Caco-2 (cell line): ENCODE measurements at places on chromosomes 13 and 19. TPM values are rescaled to one million over a fixed set of nuclear protein-coding genes. Genes with fewer than 3 reads are reported as not detected.

DNA sequence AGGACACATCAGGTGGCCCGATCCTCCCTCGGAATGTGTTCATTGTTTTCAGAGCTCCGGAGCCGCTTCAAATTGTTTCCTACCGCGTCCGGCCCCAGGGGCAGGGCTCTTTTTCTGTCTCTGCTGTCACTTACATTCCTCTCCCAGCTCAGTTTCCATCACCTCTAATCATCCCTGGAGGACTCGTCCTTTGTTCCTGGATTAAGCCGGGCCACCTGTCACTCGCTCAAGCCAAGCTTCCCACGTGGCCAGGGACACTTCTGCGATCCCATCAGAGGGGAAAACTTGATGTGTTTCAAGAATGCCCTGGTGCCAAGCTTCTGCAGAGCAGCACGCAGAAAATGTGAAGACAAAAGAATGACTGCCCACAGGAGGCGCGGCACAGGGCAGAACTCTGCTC lies 13.5 kb downstream of the IL17D start:
- no peak for DNase-seq
- H3K4me3 ChIP-seq: no peak overlapping the region
- no peak overlapping the region for H3K27ac ChIP-seq
- no peaks in the 10 kb centered on the region for H3K27me3 ChIP-seq
- peaks cover 8% of the 10 kb centered on the region; the same call in 1 of the 2 replicates for H3K4me1 ChIP-seq
- H3K36me3 ChIP-seq: no peaks in the 10 kb centered on the region

DNA sequence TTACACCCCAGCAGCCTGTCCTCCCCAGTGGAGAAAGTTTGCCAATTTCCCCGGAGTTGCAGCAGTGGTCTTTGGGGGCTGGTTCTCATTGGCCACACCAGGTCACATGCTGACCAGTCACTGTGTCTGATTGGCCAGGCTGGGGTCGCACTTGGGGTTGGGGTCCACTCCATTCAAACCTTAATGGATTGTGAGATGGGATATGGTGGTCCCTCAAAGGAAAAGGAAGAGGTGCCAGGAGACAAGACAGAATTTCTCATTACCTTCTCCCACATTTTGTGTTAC lies 3.4 kb downstream of the PPM1N start:
- no peak for DNase-seq
- no peak overlapping the region for H3K27ac ChIP-seq
- H3K27me3 ChIP-seq: no peaks in the 10 kb centered on the region
- H3K4me3 ChIP-seq: no peak overlapping the region
- no peaks in the 10 kb centered on the region for H3K36me3 ChIP-seq

FGF21 gene
- 1.9 and 3.0 TPM in 2 replicates for total RNA-seq

- DNase-seq: no peak
- no peaks in the 10 kb centered on the region for H3K27me3 ChIP-seq
- H3K36me3 ChIP-seq: peaks cover 1% of the 10 kb centered on the region; the same call in 1 of the 2 replicates
- H3K4me3 ChIP-seq: peak overlapping the region; percentile 45
These were observed 1.1 kb upstream of the HMGB1 start for GRCh38 chr13:30466841-30467252.

SIGLEC8 gene
- not detected in 2 replicates for total RNA-seq

DNA sequence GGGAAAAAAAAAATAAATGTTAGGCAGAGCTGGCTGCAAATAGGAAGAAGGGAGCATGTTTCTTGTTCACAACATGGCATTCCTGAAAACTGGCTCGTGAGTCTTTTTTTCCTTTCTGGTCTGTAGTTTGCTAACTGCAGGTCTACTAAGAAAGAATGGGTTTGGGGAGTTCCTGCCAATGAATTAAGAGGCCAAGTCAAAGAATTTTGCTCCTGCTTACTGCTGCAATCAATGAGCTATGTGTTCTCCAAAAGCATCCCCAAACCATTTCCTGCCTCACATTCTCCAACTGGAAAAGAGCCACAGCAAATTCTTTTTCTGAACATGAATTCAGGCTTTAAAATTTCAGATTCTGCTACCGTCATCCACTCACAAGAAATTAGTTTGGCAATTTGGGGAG lies 88.6 kb downstream of the DCT start:
- H3K27me3 ChIP-seq: no peaks in the 10 kb centered on the region; the same call in 1 of the 2 replicates
- H3K4me3 ChIP-seq: no peak overlapping the region
- H3K27ac ChIP-seq: no peak overlapping the region

GRCh38 chr13:58081301-58081820 lies 449.8 kb downstream of the PCDH17 start:
- no peaks in the 10 kb centered on the region for H3K4me1 ChIP-seq
- H3K27me3 ChIP-seq: no peaks in the 10 kb centered on the region
- no peak overlapping the region for H3K27ac ChIP-seq
- H3K4me3 ChIP-seq: no peak overlapping the region
- DNase-seq: no peak
- H3K36me3 ChIP-seq: no peaks in the 10 kb centered on the region

GRCh38 chr13:57632276-57633140 lies 964 bp downstream of the PCDH17 start:
- H3K4me1 ChIP-seq: no peaks in the 10 kb centered on the region
- no peaks in the 10 kb centered on the region for H3K27me3 ChIP-seq
- DNase-seq: no peak
- H3K27ac ChIP-seq: no peak overlapping the region
- H3K36me3 ChIP-seq: no peaks in the 10 kb centered on the region

NOVA2 gene
- 0.05 TPM in 1 of 2 replicates, not detected in the other for total RNA-seq

GRCh38 chr19:41265395-41266153 lies 1.4 kb downstream of the HNRNPUL1 start:
- peak; percentile 36 for DNase-seq
- H3K4me3 ChIP-seq: peak overlapping the region; percentile 86
- H3K27me3 ChIP-seq: no peaks in the 10 kb centered on the region

DNA sequence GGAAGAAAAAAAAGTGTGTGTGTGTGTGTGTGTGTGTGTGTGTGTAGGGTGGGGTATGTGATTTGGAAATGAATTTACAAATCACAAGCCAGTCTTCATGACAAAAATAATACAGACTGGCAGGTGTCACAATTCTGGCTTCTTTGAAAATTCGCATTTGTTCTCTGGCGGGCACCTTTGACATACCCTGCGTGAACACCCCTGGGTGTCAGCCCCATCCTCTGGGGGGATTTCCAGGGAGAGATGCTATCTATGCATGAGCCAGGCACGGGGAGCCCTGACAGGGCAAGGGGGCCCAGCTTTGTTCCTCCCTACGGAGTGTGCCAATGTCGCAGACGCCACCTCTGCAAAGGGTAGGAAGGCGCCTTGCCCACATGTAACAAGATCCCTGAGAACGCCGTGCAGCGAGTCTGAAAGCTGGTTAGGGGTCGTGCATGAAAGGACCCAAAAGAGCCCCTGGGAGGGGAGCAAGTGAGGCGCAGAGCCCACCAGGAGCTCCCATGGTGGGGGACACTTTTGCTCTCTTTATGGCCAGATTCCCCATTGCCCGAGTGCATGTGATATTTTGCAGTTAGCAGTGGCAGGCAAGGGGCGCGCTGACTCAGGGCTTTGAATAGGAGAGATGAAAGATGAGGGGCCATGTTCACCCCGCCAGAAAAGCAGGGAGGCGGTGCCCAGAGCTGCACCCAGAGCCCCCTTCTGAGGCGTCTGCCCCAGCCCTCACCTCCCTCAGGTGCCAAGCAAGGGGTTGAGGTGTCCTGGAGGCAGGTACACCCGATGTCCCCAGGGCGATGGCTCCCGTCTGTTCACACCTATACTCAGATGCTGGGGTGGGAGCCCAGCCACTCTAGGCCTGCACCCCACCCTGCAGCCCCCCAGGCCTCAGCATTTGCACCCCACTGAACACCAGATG lies 45.3 kb downstream of the KLF2 start:
- DNase-seq: no peak
- no peaks in the 10 kb centered on the region for H3K4me1 ChIP-seq

- no peaks in the 10 kb centered on the region; the same call in 1 of the 2 replicates for H3K36me3 ChIP-seq
- no peaks in the 10 kb centered on the region for H3K27me3 ChIP-seq
- DNase-seq: no peak
- 0 out of 2 replicates have a peak, but pooled peaks cover 4% of the 10 kb centered on the region for H3K4me1 ChIP-seq
These were observed 146.2 kb downstream of the ABCC4 start for GRCh38 chr13:95155093-95155492.

CYP4F8 gene
- total RNA-seq: not detected in 2 replicates

- no peak overlapping the region for H3K27ac ChIP-seq
- H3K4me1 ChIP-seq: no peaks in the 10 kb centered on the region
- H3K27me3 ChIP-seq: no peaks in the 10 kb centered on the region
- no peak for DNase-seq
- H3K36me3 ChIP-seq: no peaks in the 10 kb centered on the region
These were observed 233.6 kb downstream of the SLITRK6 start for GRCh38 chr13:85565652-85566051.

- no peaks in the 10 kb centered on the region for H3K4me1 ChIP-seq
- DNase-seq: no peak
- H3K27me3 ChIP-seq: no peaks in the 10 kb centered on the region
- H3K27ac ChIP-seq: no peak overlapping the region
- H3K4me3 ChIP-seq: no peak overlapping the region
These were observed 248.5 kb downstream of the KCTD12 start for GRCh38 chr13:76637641-76638141.

RASL11A gene
- total RNA-seq: 18.8 and 21.0 TPM in 2 replicates

DNA sequence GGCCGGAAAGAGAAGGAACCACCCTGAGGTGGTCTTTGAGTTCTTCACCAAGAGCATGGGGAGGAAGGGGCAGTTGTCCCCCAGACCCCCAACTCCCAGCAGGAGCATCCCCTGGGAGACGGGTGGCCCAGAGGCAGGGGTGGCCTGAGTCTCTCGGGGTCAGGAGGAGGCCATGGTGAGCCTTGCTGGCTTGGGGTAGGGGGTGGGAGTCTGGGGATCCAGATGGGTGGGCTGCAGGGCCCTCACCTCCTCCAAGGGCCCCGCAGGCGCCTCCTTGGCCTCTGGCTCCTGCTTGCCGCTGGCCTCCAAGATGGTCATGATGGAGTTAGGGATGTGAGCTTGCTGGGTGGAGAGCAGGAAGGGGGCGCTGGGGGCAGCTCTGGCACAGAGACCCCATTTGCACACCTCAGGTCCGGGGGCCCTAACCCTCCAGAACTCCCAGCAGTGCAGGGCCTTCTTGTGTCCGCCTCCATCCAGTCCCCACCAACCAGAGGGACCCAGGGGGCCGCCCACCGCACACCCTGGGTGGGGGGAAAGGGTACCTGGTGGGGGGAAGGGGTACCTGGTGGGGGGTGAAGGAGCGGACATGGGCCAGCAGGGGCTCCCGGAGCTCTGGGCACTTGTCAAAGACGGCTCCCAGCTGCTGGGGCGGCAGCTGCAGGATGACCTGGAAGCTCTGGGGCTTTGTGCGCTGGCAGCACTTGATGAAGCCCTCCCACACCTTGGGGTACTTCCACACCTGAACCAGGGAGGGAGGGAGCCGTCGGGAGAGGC lies 1.3 kb upstream of the RSPH6A start:
- H3K36me3 ChIP-seq: no peaks in the 10 kb centered on the region; the same call in 1 of the 2 replicates
- H3K4me1 ChIP-seq: peaks cover 6% of the 10 kb centered on the region; the same call in 1 of the 2 replicates
- no peaks in the 10 kb centered on the region for H3K27me3 ChIP-seq
- no peak overlapping the region for H3K27ac ChIP-seq
- H3K4me3 ChIP-seq: no peak overlapping the region

- H3K27ac ChIP-seq: peak within 1 kb of the TSS; percentile 92
- peak; percentile 80 for DNase-seq
- no peaks in the 10 kb centered on the region for H3K36me3 ChIP-seq
- H3K4me1 ChIP-seq: no peaks in the 10 kb centered on the region
- H3K27me3 ChIP-seq: no peaks in the 10 kb centered on the region
- peak within 1 kb of the TSS; percentile 61 for H3K4me3 ChIP-seq
These were observed at the start of gene ZFP82 for GRCh38 chr19:36418287-36419001. Gene ZFP82 (minus strand): TSS chr19:36418644. CDS start chr19:36409789, 8,855 bp downstream.

DNA sequence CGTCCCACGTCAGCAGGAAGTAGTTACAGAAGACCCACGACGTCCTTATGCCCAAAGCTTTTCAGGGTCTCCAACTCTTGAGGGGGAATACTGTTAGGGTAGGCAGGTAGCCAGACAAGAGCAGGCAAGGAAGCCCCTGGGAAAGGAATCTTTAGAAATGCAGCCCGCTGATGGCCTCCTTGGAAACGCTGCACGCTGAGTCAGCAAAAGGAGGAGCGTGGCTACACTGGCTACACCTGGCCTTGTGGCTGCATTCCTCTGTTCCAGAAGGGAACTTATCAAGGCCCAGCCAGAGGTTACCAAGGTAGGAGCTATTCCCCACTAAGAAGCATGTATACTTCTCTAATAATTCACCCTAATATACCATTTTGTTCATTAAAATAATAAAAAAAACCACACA lies 2.0 kb downstream of the ERVV-1 start:
- no peak overlapping the region for H3K27ac ChIP-seq
- DNase-seq: no peak
- H3K27me3 ChIP-seq: no peaks in the 10 kb centered on the region
- no peak overlapping the region for H3K4me3 ChIP-seq
- no peaks in the 10 kb centered on the region; the same call in 1 of the 2 replicates for H3K4me1 ChIP-seq

ZNF100 gene
- total RNA-seq: 12.1 and 13.9 TPM in 2 replicates

DNA sequence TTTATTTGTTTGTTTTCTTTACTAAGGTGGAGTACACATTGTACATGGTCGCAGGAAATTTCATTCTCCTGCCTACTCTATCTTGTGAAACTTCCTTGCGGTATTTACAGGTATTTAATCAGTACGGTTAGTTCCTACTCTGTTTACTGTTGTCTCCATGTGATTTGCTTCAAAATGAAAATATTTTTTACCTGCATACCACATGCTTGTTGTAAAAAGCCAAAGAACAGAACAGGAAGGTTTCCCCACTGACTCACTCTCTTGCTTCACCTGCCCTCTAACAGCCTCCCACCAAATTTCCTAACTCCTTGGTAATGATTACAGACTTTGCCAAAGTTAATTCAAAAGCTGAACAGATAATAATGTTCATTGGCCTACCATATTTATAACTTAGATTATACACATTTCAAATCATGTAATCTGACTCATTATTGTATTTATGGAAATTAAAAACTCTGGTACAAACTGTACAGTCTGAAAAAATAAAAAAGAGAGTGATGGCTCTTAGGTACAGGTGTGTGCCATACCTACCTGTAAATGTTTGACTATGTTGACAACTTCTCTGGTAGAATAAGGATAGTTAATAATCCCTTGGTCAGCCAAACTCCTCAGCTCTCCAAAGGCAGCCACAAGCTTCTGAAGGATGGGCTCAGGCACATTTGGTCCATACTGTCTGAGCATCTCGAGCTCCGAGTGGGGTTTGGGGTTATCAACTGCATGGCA lies 239.9 kb downstream of the VWA8 start:
- no peak overlapping the region for H3K27ac ChIP-seq
- no peaks in the 10 kb centered on the region for H3K27me3 ChIP-seq
- no peak overlapping the region for H3K4me3 ChIP-seq
- H3K36me3 ChIP-seq: no peaks in the 10 kb centered on the region; the same call in 1 of the 2 replicates
- peaks cover 15% of the 10 kb centered on the region for H3K4me1 ChIP-seq
